Hepatocyte (in vitro differentiated cells): ENCODE measurements at places on chromosomes 5 and 9.
A peak's percentile ranks its signal among the peaks of the same experiment; 100 is the strongest.

DNA sequence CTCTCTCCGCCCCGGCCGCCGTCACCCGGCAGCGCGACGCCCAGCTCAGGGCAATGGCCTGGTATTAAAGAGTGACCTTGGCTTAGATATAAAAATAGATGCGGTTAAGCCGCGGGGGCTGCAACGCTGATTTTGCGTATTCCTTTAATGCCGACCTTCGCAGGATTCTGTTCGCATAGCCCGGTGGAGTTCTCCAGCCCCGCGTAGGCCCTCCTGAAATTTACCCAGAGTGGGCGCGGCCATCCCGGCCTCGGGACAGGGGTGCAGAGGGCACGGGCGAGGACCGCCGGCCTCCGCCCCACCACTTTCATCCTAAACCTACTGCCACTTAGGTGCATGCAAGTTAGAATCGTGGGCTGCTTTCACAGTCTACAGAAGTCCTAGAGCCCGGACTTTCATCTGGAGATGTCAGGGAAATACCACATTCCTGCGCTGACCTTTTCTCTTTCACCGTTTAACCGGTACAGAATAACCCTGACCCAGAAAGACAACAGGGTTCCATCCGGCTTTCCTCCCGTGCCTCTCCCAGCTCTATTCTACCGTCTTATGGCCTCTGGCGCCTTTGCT, 492 bp upstream of the FAM169A start:
- DNase-seq, result peak; percentile 38

DNA sequence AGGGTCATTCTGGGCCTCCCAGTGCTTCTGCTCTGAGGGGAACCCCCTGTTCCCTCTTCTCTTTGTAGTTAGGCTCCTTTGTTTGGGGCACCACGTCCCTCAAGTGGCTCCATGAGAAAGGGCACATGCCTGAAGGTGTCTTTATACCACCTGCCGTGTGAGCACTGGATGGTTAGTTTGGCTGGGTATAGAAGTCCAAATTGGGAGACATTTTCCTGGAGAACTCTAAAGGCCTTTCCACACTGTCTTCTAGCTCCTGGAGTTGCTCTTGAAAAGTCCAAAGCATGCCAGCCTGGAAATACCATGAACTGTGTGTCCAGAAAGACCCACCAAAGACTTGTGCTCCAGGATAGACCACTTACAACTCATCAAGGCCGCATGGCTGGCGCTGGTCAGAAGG, 11.1 kb upstream of the CCDC187 start:
- no peak for DNase-seq

DNA sequence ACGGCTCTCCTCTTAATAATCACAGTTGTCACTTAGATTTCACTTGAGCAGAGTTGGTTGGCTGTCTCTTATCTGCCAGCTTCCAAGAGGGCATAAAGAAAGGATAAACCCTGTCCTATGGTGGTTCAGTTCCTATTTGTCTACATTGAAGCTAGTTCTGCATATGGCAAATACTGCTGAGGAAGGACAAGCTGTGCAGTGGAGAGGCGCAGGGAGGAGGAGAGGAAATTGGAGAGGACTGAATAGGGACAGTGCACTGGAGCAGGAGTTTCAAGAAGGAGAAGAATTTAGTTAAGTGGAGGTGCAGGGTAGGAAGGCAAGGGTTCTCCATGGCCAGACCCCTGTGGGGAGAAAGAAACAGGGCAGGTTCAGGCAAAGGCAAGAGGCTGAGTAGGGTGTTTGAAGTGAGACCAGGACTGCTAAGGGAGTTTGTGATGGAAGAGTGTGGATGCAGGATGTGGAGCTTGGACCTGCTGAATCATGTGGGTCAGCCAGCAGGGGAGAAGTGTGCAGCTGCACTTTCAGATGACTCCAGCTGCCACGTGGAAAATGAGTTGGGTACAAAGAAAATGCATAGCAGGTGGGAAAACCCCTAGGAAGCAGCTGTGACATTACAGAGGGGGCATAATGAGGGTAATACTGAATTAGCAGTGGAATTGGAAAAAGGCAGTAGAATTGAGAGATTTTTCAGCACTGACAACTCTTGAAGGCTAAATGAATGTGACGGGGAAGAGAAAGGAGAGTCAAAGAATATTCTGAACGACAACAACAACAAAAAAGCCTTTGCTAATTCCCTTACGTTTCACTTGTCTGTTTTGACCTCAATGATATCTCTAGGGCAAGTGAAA, 66.8 kb downstream of the MAMDC2 start:
- DNase-seq, result no peak

DNA sequence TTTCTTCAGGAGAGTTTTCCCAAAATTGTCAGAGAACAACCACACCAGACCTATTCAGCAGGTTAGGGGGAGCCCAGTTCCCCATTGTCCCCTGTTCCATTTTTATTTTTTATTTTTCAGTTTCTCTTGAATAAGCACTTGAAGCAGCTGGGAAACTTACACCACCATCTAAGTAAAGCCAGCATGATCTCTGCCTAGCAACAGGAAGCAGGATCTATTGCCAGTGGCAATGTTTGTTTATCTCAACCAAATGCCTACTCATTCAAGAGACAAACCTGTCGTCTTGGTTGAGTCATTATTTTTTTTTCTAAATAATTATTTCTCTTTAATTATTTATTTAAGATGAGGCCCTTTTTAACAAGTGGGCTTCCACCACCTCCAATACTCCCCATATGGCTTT, 379.3 kb downstream of the PLK2 start:
- DNase-seq, result no peak

DNA sequence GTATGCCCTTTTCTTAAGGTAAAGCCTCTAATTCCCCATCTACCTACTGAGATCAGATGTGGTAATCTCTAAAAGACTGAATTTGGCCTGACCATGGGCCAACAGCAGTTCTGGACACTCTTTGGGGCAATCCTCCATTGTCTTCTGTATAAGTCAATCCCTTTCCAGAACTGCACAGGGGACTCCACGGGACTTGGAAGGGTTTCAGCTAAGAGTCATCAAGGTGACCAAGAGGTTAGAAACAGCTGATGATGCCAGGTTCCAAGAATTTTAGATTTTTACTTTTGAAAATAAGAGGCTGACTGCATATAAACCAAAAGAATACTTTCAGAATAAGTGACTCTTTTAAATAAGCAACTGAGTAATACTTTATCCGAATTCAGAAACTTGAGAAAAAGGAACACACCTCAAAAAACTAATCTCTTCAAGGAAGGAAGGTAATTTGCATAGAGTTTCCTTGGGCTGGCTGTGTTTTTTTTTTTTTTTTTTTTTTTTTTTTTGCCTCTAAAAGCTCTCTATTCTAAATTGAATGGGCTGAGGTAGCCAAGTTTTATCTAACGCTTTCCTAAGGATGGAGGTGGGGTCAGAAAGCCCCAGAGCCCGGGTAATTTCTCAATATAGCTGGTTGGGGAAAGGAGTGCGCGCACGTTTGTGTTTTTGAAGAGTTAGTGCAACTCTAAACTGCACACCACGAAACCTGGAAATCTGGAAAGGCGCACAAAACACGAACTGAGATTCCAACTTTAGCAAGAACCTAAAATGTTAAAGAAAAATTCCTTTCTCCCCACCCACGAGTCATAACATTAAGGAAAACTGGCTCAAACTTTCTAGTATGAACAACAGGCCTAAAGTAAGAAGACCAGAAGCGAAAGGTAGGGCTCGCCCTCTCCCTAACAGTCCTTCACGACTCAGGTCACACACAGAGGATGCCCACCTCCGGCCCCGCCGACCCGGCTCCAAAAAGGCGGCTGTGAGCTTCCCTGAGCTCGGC, 1.3 kb downstream of the VCP start:
- no peak for DNase-seq

GRCh38 chr5:172771439-172772111, 580 bp upstream of the DUSP1 start:
- no peak for DNase-seq

- no peak for DNase-seq
Observed at GRCh38 chr5:7410936-7411511, 15.1 kb downstream of the ADCY2 start.

- DNase-seq, result peak; percentile 58
Observed at GRCh38 chr5:157670662-157671591, at the start of gene C5orf52. Gene C5orf52, plus strand, starts transcription at chr5:157671533. Its CDS starts 82 bp downstream, at chr5:157671615.

GRCh38 chr5:146079695-146080373, 25.5 kb downstream of the PLAC8L1 start:
- no peak for DNase-seq

- DNase-seq, result no peak
Observed at GRCh38 chr5:133295520-133295919, 243.7 kb downstream of the HSPA4 start.

DNA sequence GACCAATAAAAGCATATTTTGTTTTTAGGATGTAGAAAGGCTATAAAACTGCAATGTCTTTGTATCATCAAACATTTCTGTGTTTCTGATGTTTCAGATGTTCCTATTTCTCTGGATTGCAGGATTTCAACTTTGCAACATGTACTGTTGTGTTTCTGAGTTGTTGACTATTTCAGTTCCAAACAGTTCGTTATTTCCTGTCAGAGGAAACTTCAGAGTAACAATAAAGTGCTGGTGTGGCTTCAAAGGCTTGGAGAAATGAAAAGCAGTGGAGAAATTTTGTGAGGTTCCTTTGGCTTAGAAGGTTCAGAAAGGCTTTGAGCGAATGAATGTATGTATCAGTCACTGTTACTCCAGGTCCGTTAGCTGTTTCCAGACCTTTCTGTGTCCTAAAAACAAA, 17.2 kb downstream of the TJP2 start:
- DNase-seq, result no peak

DNA sequence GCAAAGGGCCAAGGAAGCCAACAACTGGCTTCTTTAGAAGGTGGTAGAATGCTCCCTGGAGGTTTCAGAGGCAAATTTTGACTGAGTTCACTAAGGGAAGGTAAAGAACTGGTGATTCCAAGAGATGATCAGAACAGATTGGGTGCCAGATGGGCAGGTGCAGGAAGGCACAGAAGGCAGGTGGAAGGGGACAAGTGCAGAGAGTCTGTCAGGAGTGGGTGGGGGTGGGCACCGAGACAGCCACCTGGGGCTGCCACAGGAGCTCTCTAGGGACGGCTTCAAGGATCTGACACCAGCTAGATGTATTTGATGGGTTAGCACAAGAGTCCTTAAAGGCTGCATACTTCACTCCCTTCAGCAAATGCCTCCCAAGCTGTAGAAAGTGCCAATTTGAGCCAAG, 207.3 kb downstream of the PTTG1 start:
- DNase-seq, result no peak

GRCh38 chr9:28158451-28158850, 585.2 kb upstream of the C9orf72 start:
- no peak for DNase-seq

GRCh38 chr9:71885467-71885866, 25.5 kb downstream of the ABHD17B start:
- no peak for DNase-seq

- DNase-seq, result no peak
Observed at GRCh38 chr9:95065224-95065623, 252.3 kb downstream of the FANCC start.

DNA sequence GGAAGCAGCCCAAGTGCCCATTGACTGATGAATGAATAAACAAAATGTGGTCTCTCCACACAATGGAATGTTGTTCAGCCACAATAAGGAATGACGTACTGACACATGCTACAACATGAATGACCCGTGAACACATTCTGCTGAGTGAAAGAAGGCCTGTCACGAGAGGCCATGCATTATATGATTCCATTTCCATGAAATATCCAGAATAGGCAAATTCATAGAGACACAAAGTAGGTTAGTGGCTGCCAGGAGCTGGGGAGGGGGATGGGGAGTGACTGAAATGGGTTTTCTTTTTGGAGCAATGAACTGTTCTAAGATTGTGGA, 41.4 kb downstream of the BICD2 start:
- DNase-seq, result no peak

DNA sequence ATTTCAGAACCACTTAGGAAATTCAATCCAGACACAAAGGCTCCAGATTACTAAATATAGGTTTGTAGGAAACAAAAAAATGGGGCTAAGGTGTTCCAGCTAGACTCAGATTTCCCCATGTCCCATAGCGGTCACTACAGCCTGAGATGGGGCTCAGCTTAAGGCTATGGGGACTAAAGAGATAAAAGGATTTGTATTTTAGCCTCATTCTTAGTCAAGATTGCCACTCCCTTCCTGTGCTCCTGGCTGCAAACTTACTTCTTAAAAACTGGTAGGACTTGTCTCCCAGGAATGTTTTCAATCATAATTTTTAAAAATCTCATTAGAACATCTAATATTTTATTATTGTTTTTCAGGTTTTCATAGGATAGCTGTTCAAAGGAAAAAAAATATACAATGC, 253.8 kb upstream of the DAB2 start:
- DNase-seq, result no peak

DNA sequence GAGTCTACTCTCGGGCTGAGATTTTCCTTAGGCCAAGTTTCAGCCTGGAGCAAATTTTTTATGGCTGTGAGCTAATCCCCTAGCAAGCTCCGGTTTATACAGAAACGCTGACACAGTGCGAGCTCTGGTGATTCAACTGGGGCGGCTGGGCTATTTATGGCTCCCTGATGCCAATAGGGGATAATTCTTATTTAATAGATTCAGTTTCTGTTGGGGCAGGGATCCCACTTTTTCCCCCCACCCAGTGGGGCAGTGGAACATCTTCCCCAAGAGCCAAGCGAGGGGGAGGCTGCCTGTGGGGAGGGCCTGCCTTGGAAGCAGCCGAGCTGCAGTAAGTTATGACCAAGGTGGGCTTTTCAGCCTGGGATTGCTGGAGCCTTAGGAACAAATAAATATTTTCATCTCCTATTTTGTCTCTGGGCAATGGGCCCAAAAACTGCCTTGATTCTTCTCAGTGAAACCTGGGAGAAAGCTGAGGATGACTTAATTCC, 129.1 kb downstream of the MACROH2A1 start:
- DNase-seq, result peak; percentile 85

DNA sequence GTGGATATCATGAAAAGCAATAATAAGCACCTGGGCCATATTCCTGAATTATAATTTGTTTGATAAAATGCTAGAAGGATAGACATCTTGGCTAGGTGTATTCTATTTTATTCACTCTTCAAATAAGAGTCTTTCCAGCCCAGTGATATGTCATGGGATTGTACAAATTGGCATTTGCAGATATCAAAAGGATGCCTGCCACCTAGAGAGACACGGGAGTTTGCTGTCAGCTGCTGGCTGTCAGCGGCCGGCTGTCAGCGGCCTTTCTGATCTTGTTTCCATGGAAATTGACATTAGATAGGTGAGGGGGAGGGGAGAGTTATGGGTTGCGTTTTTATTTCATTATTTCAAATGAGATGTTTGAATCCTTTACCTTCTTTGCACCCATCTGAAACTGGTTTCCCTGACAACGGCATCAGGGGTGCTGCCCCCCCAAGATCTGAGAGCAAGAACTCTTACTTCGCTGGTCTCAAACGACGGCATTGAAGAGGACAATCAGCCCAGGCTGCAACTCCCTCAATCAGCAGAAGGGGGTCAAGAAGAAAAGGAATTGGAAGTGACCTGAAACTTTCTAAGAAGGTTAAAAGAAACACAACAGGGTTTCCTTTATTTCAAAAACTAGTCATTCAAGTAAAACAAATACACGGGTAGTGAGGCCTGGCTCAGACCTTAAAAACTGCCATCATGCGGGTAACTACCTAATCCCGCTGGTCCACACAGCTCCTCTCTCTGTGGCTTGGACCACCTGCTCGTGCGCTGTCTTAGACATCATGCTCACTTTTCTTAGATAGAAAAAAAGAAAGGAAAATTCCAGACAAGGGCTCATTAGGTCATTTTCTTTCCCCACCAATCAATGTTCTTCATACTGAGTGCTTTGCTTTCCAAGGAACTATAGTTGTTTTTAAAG, 115.7 kb downstream of the TLE1 start:
- no peak for DNase-seq

GRCh38 chr9:95725045-95725444, 150.4 kb upstream of the ERCC6L2 start:
- DNase-seq, result peak; percentile 25
